ENCODE measurements at places on chromosomes 1 and 21.

GRCh38 chr1:91031081-91031480, 9.2 kb upstream of the ZNF644 start:
- DNase-seq: no peak

DNA sequence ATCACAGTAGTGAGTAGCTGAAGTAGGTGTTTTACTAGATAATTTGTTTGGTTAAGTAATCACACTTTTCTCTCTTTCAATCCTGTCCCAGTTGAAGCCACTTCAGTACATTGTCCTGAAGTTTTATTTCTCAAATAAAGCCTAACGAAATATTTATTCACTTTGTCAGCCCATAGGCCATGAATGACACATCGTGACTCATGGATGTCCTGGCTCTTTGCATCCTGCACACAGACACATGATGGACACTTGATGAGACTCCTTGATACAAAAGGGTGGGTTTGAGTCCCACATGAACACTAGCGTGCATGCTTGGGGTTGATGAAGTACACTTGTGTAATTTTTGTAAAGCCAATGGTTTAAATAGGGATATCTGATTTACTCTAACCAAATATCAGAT, 22.7 kb upstream of the LAMC2 start:
- DNase-seq: no peak

GRCh38 chr1:167065471-167065870, 24.7 kb downstream of the GPA33 start:
- DNase-seq: no peak

DNA sequence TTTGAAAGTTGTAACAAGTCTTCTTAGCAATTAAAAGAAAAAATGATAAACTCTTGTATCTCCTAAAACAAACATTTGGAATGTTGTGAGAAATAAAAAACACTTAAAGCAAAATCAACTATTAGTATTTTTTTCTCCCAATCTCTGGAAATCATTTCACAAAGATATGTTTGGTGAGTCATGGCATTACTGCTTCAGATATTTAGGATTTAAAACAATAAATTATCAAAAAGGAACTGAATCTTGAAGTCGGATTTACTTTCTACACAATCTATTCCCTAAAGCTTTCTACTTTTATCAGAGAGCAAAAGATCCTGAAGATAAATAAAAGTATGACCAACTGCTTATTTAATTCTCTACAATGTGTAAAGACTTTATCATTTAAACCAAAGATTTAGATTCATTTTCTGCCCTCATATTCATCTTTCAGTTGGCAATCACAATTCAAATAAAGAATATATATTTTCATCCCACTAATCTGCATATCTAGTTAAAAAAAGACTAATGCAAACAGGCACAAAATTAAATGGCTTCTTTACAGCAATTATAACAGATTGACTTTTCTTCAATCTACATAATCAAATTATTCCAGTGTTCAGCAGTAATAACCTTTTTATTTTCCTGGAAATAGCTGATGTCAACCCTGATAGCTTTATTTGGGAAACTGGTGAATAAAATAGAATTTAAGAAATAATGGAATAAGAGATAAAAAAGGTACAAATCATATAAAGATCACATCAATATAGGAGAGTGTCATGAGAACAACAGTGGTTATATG, 230.0 kb downstream of the COP1 start:
- DNase-seq: no peak

DNA sequence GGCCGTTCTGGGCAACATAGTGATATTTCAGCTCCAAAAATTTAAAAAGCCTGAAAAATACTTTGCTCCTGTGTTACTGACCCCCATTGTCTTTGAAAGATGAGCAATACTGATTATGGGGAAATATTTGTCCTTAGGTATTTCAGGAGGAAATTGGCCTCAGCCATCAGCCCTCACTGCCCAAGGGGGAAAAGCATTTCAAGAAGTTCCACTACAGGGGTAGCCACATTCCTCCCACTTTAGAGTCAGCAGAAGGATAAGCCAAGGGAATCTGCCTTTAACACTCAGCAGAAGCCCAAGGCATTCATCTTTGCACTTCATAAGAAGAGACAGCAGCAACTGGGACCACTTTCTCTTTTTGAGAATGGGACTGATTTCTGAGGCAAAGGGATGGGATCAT, 40.5 kb upstream of the ZNF326 start:
- DNase-seq: no peak

Measured in HEK293T (cell line).